Activated CD4-positive, alpha-beta T cell treated with anti-CD3 and anti-CD28 coated beads, Interleukin-2, amount 50 U/mL, for 4 hours (primary cell): ENCODE measurements at places on chromosomes 1 and 21.
A peak's percentile ranks its signal among the peaks of the same experiment; 100 is the strongest.

DNA sequence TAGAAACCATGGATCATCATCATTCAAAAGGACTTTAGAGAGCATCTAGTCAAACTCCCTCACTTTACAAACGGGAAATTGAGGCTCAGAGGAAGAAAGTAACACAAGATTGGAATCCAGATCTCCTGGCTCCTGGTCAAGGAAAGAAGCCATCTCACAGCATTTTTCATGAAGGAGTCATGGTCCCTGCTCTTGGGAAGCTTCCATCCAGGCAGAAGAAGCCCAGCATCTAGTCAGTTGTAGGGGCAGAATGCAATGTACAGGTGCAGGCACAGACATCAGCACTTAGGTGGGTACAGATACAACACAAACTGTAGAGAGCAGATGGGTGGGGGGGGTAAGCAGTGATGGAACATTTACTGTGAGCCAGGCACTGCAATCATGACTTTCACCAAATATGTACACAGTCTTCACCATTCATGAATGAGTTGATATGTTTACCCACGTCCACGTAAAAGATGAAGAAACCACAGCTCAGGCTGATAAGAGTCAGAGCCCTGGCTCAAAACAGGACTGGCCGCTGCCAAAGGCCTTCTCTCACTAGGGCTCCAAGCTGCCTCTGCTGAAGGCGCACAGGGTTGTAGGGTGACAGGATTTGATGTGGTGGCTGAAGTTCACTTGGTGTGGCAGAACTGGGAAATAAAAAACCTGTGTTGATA lies 44.0 kb downstream of the OPTC start:
- DNase-seq = no peak

DNA sequence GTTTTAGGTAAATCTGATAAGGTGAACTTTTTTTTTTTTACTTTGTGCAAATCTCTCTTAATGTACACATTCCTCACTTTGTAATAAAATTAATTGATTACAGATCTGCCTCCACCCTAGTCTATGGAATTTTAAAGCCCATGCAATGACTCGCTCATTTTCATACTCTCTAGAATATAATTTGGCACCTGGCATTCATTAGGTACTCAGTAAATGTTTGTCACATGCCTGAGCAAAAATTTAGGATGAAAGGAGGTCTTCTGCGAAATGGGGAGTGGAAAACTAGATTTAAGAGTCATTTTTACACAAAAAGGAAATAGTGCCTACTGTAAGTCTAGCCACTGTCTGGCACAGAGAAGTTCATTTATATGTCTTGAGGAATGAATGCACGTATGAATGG lies 350.1 kb downstream of the DPYD start:
- DNase-seq = no peak

GRCh38 chr1:160996178-160996577 lies 24.8 kb downstream of the F11R start:
- no peak for DNase-seq

DNA sequence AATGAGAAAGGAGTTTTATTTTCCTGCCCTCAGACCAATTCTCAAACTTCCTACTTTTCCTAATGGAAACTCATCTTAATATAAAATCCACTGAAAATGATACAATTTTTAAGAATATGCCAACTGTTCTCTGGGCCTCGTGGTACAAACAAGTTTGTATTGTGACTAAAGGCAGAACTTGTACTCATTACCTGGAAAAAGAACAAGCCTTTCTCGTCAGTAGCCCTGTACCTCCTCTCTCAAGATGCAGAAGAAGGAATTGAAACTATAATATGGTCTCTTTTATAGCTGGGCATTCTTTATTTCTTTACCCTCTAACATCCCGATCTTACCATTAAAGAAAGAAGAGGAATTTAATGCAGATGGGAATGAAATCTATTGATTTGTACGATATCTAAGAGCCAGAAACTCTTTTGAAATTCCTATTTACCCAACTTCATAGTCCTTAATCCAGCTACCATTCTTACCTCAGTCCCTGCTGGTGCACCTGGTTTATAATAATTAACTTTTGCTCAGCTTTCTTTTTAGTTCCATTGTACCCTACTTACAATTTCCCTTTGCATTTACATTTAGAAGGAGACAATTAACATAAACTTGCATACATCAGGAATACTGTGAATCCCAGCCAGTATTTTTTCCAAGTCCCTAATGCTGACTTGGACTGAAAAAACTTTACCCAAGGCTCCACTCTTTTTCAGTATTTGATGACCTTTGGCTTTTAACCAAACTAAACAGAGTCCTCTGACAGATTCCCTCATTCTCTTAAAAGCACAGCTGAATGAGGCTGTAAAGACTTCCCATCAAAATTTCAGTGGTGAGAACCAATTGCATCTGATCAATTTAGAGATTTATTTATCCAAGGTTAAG lies 1162.4 kb downstream of the BRINP3 start:
- no peak for DNase-seq

- no peak for DNase-seq
These were observed 47.7 kb downstream of the TTC13 start for GRCh38 chr1:230930986-230931385.

GRCh38 chr1:229364207-229365065 lies 21.6 kb upstream of the CCSAP start:
- no peak for DNase-seq

DNA sequence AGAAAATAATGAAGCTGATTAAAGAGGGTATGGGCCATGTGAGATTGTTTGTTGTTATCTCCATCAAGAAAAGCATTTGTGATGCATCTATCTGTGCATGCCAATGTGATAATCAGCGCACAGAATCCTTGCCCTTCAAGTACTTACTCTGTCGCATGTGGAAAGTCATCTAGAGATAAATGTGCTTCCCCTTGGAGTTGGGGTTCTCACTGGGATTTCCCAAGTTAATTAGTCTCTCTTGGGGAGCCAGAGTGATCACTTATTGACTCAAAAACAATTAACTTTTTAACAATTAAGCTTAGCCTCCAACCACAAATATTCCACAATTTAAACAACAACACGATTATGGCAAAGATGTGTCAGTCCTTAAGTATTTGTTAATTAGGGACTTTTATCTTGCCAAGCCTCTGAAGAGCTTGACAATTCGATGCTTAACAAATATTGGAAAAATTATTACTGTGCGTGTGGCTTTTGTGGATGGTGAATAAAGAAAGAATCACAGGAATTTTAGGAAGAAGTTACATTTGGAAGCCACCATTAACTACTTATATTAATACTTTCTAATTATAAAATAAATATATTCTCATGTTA lies 17.5 kb downstream of the RHOU start:
- DNase-seq = no peak

DNA sequence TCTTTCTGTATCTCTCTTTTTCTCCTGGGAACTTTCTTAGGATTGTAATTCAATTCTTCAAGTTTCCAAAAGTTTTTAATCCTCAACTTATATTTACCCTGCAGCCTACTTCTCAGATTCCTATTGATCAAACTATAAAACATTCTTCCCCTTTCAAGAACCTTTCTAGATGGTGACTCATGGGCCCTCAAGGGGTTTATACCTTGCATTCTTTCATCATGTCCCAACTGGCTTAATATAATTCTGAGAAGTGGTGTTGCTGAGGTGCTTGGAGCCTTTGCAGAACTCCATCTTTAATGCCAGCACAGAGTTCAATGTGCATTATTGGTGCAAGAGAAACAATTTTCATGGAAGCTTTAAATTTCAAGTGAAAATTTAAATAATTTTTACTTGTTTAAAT lies 273.4 kb downstream of the VAV3 start:
- DNase-seq = no peak

DNA sequence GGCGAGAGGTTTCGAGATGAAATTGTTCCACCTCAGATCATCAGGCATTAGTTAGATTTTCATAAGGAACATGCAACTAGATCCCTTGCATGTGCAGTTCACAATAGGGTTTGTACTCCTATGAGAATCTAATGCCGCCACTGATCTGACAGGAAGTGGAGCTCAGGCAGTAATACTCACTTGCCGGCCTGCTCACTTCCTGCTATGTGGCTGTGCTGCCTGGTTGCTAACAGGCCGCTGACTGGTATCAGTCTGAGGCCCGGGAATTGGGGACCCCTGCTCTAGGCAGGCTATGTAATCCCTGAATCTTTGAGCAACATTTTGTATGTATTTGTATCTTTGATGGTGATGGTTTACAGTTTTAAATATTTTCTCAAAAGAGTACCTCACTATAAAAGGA lies 32.5 kb downstream of the XKR8 start:
- peak; percentile 23 for DNase-seq

DNA sequence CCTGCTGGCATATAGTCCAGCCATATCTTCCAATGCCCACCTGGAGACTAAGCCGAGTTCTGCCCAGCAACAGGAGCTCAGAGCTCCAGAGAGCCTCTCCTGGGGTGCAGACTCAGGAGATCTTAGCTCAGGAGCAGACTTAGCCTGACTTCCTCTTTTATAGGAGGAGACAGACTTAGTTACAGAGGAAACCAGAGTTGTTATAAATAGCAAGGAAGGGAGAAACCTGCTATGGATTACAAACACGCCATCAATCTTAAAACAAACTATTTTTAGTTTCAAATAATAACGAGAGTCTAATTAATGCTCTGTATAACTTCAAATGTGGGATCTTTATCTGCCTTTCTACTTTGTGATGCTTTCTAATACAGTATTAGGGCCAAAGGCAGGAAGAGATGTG lies 3.3 kb upstream of the KIF21B start:
- DNase-seq = no peak

DNA sequence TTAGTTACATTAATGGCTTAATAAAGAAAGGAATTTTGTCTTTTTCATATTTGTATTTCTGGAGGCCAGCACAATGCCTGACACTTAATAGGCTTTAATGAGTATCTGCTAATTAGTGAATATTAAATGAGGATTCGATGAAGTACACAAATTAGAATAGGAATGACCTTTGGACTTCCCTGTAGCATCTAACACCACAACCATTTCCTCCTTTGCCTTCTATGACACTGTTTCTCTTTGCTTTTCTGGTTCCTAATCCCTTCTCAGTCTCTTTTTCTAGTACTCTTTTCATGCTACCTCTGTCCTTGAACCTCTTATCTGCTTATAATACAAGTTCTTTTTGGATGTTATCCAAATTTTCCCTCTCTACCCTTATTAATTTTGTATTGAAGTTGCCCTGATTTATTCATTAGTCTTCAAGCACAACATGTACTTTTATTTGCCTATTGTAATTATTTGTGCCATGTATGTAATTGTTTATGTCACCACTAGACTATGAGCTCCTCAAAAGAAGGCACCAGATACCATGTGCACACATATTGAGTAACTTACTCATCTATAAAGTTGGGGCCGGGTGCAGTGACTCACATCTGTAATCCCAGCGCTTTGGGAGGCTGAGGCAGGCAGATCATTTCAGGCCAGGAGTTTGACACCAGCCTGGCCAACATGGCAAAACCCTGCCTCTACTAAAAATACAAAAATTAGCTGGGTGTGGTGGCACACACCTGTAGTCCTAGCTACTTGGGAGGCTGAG lies 23.8 kb downstream of the RPS27 start:
- no peak for DNase-seq

DNA sequence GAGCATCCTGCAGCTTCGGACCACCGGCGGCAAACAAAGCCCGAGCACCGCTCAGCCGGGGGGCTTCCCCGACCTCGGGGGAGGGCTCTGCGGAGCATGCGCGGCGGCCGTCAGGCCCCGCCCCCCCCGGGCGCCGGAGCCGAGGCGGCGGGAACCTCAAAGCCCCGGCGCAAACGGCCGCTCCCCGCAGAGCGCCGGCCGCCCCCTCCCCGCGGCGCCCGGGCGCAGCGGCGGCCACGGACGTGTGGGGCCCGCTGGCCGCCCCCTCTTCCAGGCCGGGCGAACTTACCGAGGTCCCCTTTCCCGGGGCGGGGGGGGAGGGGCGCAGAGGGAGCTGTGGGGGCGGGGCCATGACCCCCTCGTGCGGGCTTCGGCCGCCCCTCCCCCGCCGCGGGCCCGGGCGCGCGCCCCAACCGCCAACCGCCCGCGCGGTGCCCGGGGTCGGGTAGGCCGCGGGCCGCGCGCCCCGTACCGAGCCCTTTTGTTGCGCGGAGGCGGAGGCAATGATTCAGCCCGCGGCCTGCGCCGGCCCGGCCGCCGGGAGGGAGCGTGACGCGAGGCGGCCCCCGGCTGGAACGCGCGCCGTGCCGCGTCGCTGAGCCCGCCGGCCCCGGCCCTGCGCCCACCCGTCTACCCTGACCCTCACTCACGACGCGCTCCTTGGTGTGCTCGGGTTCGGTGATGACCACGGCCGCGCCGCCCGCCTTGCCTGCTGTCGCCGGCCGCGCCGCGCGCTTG lies 1.7 kb downstream of the RCC2 start:
- peak; percentile 36 for DNase-seq

- DNase-seq = no peak
These were observed 21.1 kb upstream of the ABCA4 start for GRCh38 chr1:94142022-94142421.
